Stimulated activated CD4-positive, alpha-beta T cell treated with anti-CD3 and anti-CD28 coated beads, Interleukin-15, amount 100 ng/mL, for 1 hour (primary cell): ENCODE measurements at places on chromosomes 7 and 10.

DNA sequence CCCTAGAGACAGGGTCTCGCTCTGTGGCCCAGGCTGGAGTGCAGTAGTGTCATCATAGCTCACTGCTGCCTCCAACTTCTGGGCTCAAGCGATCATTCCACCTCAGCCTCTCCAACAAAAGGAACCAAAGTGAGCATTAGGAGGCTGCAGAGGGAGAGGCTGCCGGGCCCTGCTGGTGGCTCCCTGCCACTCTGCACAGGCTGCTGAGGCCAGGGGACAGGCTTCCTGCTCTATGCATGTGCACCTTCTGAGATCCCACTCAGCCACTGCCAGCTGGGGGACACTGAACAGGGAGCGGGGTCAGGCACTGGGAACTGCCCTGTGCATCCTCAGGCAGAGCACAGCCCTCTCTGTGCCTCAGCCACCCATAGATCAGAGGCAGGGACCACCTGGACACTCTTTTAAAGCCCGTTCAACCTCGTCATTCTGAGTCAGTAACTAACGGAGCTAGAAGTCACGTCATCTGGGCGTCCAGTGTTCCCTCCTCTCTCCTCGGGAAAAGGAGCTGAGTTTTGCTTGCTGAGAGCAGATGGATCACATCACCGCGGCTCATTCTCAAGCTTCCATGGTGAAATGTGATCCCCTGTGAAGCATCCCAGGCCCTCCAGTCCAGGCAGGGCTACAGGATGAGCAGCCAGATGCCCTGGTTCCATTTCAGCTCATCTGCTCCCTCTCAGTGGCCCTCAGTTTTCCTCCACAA, 109.6 kb downstream of the MYL10 start:
- no peak for DNase-seq

DNA sequence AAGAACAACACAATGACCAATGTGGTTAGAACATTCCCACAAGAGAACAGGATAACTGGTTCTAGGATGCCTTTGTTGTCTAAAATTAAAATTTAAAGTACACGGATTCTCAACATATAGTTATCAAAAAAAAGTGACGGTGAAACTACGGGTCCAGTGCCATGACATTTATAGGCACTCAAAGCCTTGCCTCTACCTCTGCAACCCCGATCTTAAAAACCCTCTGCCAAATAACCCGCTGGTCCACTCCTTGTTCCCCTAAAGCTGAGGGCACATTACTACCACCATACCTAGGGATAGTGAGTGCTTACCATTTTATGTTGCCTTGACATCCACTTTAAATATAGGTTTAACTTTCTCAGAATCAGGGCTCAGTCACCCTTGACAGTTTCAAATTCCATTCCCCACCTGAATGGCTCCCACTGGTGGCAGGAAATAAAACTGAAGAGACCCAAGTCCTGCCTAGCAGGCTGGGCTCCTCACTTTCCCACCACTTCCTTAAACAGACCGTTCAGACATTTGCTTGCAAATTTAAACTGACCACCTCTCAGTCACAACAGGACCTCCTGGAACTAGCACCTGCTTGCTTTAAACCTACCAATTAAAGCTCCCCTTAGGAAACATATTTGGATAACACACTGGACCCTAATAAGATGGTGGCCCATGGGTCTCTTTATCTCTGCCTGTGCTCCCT, 169.9 kb upstream of the ASAH2 start:
- DNase-seq = no peak

DNA sequence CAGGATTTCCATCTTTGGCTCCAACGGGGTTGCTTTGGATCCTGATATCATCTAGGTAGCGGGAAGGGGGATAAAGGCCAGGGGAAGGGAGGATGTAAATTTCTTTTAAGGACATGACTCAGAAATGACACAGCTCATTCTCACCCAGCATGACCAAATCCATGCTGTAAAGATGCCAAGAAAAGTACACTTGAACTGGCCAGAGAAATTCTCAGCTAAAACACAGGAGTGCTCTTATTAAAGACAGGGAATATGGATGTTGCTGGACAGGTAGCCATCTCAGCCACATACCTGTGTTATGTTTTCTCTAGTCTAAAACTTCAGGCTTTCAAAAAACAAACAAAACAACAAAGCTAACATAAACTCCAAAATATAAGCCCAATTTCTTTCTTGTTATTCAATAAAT, 68.3 kb downstream of the NAMPT start:
- no peak for DNase-seq

DNA sequence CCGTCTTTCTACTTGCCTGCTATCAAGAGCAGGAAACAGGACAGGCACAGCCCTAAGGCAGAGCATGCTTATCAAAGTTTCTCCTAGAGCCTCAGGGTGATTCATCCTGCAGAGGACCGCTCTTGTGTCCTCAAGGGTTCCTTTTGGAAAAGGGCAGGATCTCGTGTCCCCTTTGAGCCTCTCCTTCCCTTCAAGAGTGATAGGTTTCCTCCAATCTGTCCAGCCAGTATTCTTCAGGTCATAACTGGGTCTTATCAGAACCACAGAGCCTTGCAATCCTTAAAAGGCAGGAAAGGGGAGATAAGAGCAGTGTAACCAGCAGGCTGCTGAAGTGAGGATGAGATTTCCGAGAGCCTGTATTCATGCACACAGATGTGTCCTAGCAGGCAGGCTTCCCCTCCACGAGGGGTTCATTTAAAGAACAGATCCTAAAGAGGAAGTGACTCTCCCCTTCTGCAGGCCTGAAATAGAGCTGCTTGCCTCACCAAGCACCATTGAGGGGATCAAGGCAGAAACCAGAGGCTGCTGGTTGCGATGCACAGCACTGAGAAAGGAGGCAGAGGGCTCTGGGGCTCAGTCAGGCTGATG, 90.5 kb upstream of the SVIL start:
- no peak for DNase-seq

- no peak for DNase-seq
Observed at GRCh38 chr7:101507791-101508252, 121.3 kb downstream of the MYL10 start.

GRCh38 chr10:80320377-80320776, 30.9 kb upstream of the MAT1A start:
- no peak for DNase-seq

- DNase-seq = no peak
Observed at GRCh38 chr7:27161214-27161720, 4.1 kb downstream of the HOXA9 start.

GRCh38 chr7:91397096-91397495, 132.9 kb downstream of the FZD1 start:
- no peak for DNase-seq

DNA sequence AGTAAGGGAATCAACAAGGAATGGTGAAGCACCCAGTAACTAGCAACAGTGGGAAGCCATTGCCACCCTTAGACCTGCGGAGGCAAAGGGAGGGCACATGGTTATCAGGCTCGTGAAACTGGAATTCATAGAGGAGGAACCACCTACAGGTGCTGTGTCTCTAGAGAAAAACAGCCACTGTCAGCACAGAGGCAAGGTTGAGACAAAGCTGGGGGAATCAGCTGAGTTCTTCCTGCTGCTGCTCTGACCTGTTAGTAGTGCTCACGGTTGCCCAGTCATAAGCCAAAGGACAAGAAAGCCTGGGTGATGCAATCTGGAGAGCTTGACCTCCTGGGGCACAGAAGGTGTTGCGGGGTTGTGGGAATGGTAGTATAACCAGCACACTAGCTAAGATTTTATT, 110.1 kb downstream of the TPST1 start:
- no peak for DNase-seq

GRCh38 chr10:94357193-94357592, 5.5 kb downstream of the NOC3L start:
- DNase-seq = no peak

- peak; percentile 10 for DNase-seq
Observed at GRCh38 chr10:120336911-120337540, 120.0 kb upstream of the PLPP4 start.

DNA sequence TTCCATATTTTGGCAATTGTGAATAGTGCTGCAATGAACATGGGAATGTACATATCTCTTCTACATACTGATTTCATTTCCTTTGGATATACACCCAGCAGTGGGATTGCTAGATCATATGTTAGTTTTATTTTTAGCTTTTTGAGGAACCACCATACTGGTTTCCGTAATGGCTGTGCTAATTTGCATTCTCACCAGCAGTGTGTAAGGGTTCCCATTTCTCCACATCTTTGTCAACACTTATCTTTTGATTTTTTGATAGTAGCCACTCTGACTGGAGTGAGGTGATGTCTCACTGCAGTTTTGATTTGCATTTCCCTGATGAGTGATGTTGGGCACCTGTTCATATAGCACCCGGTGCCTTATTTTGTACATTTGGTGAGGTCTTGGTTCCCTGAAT, 519.6 kb downstream of the REEP3 start:
- DNase-seq = no peak

DNA sequence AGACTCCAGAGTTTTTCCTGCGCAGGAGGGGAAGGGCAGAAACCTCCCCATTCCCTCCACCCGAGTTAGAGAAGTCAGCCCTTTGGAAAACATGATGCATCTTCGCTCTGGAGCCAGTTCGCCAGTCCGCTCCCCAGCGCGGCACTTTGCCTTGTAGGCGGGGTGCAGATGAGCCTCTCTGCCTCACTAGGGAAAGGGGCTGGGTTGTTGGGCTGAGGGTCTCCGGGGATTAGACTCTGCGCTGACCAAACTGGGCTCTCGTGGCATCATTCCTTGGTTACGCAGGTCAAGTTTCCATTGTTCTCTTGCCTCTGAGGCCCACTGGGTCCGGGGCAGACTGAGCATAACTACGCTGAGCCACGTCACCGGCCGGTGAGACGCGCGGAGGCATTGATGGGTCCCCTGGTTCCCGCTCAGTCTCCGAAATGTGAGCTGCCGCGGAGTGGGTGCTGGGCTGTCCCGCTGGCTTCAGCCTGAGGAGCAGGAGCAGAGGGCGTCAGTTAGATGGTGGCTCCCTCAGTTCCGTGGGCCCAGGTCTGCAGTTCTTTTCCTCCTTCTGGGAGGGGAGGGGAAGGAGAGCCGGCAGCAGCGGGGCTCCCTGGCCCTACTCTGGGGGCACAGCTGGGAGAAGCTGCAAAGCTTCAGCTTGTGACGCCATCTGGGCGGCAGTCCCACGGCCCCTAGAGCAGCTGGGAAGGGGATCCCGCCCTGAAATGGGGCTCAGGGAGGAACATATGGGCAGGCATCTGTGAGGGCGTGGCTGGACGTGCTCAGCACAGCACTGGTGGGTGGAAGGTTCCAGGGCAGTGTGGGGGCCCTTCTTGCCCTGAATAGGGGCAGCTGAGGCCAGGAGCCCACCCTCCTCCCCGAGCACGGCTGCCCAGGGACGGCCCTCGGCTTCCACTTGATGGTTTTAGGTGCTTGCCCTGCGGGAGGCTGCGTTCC, 121.3 kb upstream of the BTBD16 start:
- no peak for DNase-seq
